Fibroblast of upper back skin (primary cell): ENCODE measurements at places on chromosomes 5 and 9.

DNA sequence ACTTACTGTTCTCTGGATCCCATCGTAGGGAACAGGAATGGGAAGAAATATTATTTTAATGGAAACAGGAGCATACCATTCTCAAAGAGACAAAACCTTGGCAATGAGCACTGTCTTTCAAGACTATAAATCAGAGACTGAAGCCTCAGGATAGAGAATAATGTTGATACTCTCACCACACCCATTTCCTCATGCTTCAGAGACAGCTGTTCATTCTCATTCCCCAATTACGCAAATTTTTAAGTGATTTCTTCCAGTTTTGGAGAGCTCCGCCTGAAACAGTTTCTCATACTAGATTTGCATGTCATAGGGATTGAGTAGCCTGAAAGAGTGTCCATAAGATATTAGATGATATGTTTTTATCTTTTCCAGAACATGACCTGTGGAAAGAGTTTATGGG, 290.5 kb upstream of the RASA1 start:
- peak; percentile 14 for DNase-seq

- DNase-seq, result peak; percentile 18
Observed at GRCh38 chr9:20197976-20198685, 409.3 kb upstream of the SLC24A2 start.

DNA sequence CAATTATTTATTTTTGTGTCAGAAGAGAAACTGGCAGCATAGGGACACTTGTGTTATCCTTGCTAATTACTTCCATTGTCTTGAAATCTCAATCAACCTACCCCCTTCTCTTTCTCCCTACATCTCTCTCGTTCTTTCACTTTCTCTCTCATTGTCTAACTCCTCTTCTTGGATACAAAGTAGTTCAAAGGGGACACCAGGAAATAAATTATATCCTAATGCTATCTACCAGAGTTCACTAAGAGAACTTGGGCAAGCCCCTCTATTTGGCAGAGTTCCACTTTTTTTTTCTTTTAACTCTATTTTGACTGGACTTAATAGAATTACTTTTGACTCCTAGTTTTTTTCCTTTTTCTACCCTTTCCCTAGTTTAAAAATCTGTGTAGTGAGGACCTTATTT, 102.2 kb downstream of the MEF2C start:
- DNase-seq, result no peak

- DNase-seq, result peak; percentile 99
Observed at GRCh38 chr5:169626779-169627178, 10.3 kb upstream of the DOCK2 start.

GRCh38 chr5:16894236-16895057, 41.6 kb downstream of the MYO10 start:
- DNase-seq, result peak; percentile 94

DNA sequence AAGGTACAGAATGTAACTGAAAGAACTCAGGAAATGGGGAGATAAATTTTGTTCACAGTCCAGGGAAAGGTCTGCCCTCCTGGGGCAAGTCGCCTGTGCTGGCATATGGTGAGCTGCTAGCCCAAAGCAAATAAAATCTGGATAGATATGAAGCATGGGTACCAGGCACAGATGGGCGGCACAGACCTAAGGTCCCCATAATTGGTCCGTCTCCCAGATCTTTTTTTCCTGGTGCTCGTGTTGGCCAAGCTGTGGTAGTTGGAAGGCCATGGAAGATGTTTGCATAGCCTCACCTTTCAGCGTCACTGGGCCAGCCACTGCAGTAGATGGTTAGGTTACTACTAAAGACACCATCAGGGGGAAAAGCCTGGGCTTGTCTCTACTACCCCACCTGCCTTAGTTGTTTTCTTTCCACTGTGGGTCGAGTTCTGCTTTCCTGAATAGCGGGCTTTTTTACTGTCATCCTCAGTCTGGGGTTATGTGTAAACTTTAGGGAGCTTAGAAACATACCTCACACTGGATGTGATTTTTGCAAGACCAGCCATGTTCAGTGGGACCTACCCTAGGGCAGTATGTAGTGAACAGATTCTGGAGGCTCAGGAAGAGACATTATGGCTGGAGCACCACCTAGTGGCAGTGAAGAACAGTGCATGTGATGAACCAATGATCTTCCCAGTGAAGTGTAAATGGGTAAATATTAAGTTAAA, 24.2 kb upstream of the GLRX start:
- DNase-seq, result peak; percentile 75

- no peak for DNase-seq
Observed at GRCh38 chr9:81224166-81225081, 464.9 kb downstream of the TLE1 start.

GRCh38 chr5:61576556-61576955, 244.5 kb downstream of the ZSWIM6 start:
- no peak for DNase-seq

DNA sequence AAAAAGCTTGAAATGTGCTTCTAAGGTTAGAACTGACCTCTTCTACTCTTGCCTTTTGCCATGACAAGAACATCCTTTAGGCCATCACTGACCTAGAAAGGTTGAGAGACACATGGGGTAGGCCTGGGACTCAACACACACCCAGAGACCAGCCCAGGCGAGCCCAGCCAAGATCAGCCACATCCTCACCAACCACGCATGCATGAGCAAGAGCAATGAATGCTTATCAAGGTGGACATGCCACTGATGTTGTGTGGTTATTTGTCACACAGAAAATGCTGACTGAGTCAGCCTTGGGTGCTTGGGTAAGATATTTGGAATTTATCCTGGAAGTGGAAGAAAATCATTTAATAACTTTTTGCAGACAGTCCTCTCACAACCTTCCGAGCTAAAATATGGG, 39.4 kb downstream of the SMIM23 start:
- no peak for DNase-seq

GRCh38 chr9:99093492-99093791, 11.5 kb upstream of the TGFBR1 start:
- no peak for DNase-seq

GRCh38 chr5:131266370-131267060, 2.7 kb downstream of the CDC42SE2 start:
- DNase-seq, result no peak

DNA sequence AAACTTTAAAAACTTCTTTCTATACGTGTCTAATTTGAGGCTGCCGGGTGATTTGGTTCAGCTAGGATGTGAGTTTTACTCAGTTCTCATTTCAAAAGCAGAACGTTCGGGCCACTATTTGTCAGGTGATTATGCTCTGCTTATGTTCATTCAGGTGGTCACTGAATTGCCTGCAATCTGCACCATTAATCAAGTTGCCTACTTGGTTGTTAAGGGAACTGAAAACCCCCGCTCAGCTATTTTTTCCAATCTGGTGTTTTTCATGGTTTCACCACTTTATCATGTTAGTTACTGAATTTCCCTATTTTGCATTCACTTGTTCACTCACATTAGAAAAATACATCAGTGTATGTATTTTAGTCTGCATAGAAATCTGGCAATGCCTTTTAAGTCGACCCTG, 523.0 kb downstream of the CSNK1G3 start:
- DNase-seq, result no peak

DNA sequence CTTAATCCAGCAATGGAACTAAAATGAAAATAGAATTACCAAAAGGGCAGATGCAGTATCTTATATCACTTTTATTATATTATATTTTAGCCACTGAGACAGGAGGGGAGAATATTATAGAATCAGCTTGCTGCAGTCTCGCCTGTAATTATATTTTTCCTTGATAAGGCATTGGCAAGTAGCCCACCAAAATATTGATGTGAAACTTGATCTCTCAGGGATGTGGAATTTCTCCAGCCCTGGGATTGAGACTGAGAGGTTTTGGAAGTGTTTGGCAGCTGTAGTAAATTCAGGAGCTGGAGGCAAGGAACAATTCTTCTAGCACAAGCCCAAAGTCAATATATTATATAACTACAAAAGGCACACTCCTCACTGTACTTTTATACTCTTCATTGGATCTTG, 142.1 kb upstream of the ADAMTSL1 start:
- peak; percentile 71 for DNase-seq

GRCh38 chr9:2290382-2290781, 275.2 kb downstream of the SMARCA2 start:
- no peak for DNase-seq

GRCh38 chr5:68200288-68200687, 15.3 kb upstream of the PIK3R1 start:
- DNase-seq, result no peak

DNA sequence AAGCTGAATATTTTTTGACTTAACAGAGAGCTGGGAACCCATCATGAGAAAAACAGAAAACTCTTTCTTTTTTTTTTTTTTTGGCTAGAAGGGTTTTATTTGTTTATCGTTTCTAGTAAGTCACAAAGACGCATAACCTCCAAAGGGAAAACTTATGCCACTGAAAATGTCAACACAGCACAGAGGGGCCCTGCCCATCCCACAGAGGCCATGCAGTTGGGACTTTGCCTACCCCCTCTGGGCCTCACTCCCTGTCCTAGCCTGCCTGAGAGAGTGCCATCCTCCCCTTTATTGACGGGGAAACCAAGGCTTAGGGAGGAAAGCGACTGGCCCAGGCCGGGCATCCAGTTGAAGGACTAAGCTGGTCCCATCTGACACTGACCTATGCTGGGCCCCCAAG, 74.7 kb downstream of the VAV2 start:
- no peak for DNase-seq

DNA sequence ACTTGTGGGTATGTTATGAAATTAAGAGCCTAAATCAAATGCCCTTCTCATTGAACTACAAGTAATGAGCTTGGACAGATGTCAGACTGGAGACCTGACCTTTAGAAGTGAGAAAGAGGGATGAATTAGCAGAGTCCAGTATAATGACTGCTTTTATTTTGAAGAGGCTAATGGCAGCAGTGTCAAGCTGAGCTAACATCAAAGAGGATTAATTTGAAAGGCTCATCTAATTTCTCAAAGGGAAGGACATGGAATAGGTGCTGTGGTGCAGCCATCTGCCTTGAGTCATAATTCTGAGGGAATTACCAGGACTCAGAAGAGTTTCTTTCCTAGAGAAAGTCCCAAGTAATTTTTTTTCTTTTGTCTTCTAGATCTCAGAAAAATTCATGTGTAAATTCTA, 57.6 kb downstream of the FAM81B start:
- no peak for DNase-seq

DNA sequence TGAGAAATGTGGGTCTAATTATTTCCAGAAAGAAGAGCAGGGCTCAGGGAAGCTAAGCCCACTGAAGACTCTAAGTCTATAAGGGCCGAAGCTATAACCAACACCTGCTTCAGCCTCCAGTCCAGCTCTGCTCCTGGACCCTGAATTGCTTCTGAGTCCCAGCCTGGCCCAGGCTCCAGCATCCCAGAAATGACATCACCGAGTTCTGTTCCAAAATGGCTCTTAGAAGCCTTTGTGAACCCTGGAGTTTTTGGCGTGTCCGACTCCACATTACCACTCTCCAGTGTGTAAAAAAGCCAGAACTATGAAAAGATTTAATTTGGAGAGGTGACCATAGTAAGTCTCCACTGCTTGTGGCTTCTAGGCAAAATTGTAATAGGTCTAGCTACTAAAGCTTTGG, 289.9 kb downstream of the SLIT3 start:
- no peak for DNase-seq

DNA sequence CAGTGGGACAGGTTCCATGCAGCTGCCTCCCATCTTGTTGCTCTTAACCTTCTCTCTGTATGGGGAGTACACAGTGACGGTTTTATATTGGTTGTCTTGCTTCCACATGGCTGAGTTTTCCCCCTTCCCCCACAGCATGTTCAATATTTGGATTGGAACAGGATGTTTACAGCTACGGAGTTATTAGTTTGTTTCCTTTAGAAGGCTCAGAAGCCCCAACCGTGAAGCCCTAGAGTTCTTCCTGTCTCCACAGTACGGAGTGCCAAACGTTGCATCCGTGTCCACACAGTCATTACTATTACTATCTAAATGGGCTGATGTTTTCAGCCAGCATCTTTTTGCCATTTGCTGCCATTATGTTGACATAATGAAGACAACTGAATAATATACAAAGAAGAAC, 277.5 kb downstream of the MARCHF11 start:
- DNase-seq, result no peak

GRCh38 chr9:26658476-26658875, 234.1 kb downstream of the CAAP1 start:
- DNase-seq, result no peak

GRCh38 chr5:122713041-122713440, 61.8 kb upstream of the SNX2 start:
- DNase-seq, result no peak

DNA sequence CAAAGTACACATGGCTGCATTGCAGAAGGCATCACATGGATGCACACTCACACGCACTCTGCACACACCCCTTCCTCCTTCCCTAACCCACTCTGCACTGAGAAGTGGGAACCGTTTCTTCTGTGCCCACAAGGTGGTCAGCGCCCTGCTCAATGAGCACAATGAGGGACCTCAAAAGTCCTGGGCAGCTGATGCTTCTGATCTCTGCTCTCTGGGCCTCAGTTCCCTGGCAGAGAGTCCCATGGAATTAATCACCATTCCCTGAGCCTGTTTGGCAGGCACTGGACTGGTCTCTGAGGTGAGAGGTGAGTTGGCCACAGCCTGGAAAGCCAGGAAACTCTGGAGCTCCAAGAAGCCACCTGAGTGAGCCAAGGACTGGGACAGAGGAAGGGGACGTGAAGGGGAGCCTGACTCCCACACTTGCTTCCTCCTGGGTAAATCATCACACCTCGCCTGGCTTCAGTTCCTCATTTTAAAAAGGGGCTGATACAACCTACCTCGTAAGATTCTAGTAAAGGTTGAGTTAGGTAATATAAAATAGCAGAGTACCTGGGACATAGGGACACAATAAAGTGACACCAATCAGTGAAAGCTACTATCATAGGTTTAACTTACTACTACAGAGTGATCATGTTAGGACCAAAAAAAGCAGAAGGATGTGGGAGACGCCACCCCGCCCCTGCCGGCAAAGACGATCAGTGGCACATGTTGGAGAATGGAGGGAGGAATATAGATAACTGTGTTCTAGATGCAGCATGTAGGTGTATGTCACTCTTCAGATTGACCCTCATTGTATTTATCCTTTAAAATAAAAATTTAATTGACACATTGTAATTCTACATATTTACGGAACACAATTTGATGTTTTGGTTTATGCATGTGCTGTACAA, 21.1 kb upstream of the IGFBPL1 start:
- DNase-seq, result no peak

DNA sequence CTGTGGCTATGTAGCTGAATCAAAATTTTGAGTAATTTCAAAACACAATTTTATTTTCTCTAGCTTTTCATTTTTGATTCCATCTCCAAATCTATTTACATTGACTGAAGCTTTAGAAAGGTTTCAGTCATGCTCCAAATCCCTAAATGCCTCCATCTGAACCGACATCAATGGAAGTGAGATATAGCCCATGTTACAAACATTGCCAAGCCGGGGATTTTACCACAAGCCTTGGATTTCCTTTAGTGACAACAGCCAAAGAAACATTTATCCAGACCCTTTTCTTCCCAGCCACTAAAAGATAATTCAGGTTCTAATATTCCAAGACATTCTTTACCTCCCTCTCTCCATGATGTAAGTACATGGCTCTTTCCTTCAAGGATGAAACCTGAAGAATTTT, 1087.7 kb upstream of the SEMA6A start:
- no peak for DNase-seq
